Activated naive CD8-positive, alpha-beta T cell treated with anti-CD3 and anti-CD28 coated beads, Interleukin-2, amount 50 U/mL, for 24 hours (primary cell): ENCODE measurements at places on chromosomes 2 and 18.

GRCh38 chr2:99858951-99859596, 283.3 kb downstream of the AFF3 start:
- DNase-seq, result no peak

- DNase-seq, result no peak
Observed at GRCh38 chr2:160309585-160309984, 109.5 kb upstream of the ITGB6 start.

DNA sequence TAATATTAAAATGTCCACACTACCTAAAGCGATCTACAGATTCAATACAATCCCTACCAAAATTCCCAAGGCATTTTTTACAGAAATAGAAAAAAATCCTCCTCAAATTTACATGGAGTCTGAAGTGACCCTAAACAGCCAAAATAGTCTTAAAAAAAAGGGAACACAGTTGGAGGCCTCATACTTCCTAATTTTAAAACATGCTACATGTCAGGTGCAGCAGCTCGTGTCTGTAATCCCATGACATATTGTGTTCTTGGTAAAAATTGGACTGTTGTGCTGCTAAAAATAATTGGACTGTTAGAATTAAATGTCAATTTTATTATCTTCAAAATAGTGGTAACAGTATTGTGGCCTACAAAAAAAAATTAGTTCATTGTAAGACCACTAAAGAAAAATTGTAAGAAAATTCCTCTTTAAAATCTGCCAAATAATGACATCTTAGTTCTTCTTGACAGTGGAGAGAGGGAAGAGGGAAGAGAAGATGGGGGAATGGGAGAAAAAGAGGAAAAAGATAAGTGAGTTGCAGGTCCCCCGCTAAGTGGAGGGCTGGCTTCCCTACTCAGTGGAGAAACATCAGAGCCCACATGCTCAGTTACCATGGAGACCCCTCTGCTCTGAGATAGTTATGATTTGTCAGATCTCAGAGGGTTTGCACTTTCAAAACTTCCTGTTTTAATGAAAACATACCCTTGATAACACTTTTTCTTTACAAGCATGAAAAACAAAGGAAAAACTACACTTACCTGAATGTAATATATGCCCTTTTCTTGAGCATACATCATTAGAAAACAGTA, 46.5 kb downstream of the UNC50 start:
- peak; percentile 38 for DNase-seq

- no peak for DNase-seq
Observed at GRCh38 chr2:197672371-197672893, 3.0 kb downstream of the RFTN2 start.

DNA sequence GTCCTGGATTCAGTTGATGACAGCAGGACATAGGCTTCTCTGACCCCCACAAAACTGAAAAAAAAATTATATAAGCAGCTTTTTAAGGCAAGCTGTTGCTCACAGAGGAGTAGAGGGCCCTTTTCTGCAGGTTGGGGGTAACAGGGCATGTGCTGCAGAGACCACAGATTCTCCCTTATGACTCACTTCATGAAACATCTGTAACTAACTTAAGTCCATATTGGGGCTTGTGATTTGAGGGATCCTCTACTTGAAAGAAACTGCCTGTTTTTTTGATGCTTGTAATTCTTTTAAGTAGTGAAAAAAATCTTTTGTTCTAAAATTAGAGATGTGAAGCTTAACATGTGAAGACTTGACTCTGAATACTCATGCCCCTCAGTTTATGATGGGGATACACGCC, 33.4 kb downstream of the XRCC5 start:
- DNase-seq, result no peak

- DNase-seq, result no peak
Observed at GRCh38 chr2:101987832-101988231, 3.9 kb upstream of the IL1R2 start.

DNA sequence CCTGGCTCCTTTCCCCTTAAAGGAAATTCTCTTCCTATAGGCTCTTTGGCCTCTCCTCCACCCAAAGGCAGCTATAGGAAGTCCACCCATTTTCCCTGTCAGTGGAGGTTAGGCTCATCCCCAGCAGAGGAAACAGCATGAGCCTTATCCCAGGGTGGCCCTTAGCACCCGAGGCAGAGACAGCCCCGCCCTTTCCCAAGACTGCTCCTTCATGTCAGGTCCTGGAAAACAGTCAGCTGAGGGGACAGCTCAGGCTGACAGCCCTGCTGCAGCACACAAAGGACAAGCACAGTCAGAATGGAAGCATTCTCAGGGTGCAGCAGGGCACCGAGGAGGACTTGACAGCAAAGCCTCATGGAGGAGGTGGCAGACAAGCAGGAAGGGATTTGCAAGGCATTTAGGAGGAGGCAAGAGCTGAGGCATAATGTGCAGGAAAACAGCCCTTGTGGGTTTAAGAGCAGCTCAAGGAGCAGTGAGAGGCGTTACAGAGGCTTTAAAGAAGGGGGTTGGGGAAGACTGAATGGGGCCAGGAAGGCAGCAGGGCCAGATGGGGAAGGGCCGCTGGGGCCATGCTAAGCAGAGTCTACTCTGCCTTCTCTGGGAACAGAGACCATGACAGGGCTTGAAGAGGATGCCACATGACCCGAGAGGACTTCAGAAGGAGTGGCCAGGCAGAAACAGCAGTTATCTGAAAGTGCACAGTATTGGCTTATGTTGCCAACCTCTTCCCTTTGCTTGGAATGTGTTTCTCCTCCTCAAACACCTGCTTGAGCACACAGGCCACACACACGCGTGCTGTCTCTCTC, 216.6 kb downstream of the SH3BP4 start:
- DNase-seq, result no peak

GRCh38 chr18:68449292-68449691, 265.6 kb downstream of the TMX3 start:
- DNase-seq, result no peak
